ENCODE measurements at places on chromosomes 6 and 20.

GRCh38 chr6:122736163-122736562, 43.4 kb upstream of the FABP7 start:
- DNase-seq = no peak

DNA sequence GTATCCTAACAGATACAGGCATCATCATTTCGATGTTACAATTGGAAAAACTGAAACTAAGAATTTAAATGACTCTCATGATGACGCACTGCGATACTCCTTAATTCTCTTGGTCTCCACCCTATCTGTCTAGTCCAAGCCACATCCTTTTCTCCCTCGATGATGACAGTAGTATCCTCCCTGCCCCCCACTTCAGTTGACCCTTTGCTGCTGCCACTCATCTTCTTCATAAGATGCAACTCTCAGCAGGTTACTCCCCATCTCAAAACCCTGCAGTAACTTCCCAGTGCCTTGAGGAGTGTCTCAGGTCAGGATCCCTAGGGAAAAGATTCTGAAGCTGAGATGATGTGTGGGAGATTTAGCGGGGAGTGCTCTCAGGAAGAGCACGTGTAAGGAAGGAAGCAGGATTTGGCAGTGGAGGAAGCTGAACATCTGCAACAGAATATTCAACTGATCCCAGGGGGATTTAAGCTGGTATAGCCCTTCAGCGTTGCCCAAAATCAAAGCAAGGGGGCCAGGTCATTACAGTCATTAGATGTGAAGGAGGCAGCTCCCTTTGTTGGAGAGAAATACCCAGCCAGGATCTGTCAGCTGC, 16.1 kb downstream of the JPH2 start:
- DNase-seq = no peak

- no peak for DNase-seq
Observed at GRCh38 chr6:118740372-118740771, 89.0 kb upstream of the CEP85L start.

GRCh38 chr6:93575495-93576267, 156.3 kb upstream of the EPHA7 start:
- DNase-seq = no peak

DNA sequence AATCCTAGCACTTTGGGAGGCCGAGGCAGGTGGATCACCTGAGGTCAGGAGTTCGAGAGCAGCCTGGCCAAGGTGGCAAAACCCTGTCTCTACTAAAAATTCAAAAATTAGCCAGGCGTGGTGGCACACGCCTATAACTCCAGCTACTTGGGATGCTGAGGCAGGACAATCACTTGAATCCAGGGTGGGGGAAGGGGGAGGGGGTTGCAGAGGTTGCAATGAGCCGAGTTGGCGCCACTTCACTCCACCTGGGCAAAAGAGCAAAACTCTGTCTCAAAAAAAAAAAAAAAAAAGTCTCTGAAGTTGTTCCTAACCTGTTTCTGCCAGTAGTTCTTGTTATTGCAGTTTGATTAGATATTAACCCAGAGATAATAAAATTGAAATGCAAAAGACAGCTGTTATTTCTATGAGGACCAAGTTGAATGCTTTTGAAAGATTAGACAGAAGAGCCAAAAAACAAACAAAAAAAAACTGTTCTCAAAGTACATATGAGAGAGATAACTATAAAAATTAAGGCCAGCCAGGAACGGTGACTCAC, 22.6 kb downstream of the PIGU start:
- no peak for DNase-seq

GRCh38 chr6:45854149-45854742, 161.4 kb downstream of the CLIC5 start:
- DNase-seq = no peak

DNA sequence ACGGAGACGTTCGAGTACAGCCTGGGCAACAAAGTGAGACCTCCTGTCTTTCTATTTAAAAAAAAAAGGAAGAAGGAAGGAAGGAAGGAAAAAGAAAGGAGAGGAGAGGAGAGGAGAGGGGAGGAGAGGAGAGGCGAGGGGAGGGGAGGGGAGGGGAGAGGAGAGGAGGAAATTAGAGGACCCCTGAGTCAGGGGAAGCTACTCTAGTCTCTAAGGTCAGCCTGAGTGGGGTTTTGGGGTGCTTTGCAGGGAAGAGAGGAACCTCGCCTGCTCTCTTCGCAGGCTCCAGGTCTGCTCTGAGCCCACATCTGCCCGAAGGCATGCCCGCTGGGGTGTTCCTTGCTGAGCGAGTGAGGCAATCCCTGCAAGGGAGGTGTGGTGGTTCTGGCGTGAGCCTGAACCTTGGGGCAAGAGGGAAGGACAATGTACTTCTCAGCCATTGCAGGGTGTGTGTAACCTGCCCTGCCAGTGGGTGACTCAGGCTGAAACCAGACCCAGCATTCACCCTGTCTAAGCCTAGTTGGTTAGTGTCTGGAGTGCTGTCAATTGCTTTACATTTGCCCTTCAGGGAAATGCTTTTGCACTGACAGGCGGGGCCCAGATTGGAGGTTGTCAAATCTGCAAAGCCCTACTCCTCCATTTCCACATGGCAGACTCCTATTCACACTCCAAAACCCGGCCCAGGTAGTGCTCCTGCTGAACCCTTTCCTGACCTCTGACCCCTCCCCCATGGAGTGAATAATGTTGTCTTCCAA, 15.3 kb upstream of the MMP9 start:
- no peak for DNase-seq

GRCh38 chr6:125477844-125478243, 176.1 kb upstream of the HDDC2 start:
- no peak for DNase-seq

Data from activated T-cell treated with anti-CD3 and anti-CD28 coated beads, Interleukin-2, amount 50 U/mL, for 1 hour (primary cell).